ENCODE measurements at places on chromosomes 2 and 18. TPM values are rescaled to one million over a fixed set of nuclear protein-coding genes. Genes with fewer than 3 reads are reported as not detected.
A peak's percentile ranks its signal among the peaks of the same experiment; 100 is the strongest.

GRCh38 chr2:98538280-98539041, 69.9 kb downstream of the COA5 start:
- DNase-seq, result no peak

DNA sequence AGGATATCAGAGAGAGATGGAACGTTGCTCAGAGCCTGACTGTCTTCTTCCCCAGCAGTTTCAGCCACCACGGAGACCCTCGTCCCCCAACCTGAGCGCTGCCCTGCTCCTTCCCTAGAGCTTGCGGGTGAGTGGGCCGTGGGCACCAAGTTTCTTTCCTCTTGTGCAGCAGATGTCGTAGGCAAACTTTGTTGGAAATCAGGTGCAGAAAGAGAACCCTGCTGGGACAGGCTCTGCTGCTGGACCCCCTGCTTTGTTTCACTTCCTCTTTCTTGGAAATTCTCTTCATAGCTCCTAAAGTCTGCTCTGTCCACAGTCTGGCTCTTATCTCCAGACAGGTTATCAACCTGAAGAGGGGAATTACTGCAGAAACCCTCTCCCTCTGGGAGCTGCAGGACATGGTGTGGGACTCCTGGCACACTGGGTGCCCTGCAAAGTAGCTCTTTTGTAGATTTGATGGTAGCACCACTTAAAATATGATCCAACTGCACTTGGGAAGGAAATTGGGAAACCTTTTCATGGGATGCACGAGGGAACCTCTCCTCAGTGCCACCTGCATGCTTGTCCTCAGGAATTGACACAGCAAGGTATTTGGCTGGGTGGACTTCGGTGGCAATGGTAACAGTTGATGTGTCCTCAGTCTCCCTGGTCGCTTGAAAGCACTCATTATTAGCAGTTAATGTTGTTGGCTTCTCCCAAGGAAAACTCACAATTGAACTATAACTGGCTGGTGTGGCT, 92.2 kb downstream of the ALPK2 start:
- DNase-seq, result no peak

DNA sequence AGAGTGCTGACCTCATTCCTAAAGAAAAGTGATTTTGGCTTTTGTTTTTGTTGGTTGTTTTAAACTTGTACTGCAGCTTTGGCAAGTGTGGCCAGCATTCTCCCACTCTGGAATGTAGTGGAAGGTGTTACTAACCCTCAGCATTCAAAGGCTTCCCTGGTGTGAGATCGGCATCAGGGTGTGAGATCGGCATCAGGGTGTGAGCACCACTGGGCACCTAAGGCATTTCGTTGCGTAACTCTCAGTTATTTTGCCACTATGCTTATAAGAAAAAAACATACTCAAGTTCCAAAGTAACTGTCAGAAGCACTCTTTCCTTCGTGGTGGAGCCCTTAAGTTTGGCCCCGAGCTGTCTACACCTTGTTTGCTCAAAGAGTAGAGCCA, 1.7 kb downstream of the CYBRD1 start:
- peak; percentile 36 for DNase-seq

Gene NDUFAF7
- 11.3 TPM for total RNA-seq

Gene REG3A
- not detected for total RNA-seq

Gene LBX2
- total RNA-seq, result 1.3 TPM

GRCh38 chr2:441258-442022, 153.5 kb upstream of the ALKAL2 start:
- no peak for DNase-seq

- DNase-seq, result no peak
Measured at GRCh38 chr2:222713002-222713401, 41.5 kb downstream of the MOGAT1 start.

Gene MPP4
- 1.0 TPM for total RNA-seq

- no peak for DNase-seq
Measured at GRCh38 chr18:44801781-44802180, 121.1 kb downstream of the SETBP1 start.

Gene TMEM247
- total RNA-seq, result not detected

DNA sequence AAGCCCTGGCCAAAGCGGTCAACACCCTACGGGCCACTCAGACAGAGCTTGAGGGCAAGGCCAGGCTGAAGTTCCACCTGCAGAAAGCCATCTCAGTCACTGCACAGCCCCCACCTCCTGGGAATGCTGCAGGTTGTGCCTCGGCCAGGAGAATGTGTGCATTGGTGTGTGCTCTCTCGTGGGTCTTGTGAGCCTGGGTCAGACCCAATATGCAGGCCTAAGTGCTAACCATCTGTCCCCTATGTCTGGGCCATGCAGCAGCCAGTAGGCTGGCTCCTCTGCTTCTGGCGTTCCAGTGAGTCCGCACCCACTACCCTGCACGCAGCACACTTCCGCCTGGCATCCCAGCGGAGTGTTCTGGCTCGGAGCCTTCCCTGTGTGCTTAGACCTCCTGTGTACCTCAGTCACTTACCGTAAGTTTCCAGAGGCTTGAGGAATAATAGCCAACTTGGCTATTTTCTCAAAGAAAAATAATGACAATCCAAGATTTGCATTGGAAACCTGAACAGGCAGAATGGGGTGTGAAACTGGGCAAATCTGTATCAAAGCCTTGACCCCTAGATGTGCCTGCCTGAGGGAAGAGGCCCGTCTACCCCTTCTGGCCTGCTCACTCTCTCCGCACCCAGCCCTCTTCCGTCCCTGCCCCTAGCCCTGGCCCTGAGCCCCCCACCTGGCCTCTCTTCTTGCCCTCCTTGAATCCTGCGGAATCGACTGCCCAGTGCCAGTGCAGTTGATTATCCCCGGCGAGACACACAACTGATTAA, 7.2 kb downstream of the SIX3 start:
- no peak for DNase-seq

Gene ARMC9
- 21.3 TPM for total RNA-seq

DNA sequence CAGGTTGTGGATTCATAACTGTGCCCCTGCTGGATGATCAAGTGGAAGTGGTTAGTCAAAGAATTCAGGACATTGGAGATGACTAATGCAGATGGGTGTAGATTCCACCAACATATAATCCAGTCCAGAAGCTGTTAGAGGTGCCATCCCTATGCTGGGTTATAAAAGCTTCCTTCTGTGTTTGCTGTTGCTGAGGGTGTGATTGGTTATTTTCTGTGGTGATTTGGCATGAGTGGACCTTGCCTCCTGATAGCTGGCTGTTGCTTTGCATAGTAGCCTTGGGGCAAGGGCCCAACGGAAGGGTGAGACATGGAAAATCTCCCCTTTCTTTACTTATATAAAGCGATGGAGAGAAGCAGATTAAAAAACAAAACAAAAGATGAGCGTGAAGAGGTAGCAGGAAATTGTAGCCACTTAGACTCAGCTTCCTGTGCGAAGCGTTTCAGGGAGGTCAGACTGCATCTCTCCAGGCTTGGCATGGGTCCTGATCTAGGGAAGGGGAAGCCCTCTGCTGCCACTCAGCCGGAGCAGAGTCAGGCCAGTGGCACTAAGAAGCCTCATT, 190.4 kb downstream of the FMNL2 start:
- DNase-seq, result no peak

- peak; percentile 12 for DNase-seq
Measured at GRCh38 chr18:11154368-11154989, 5.1 kb upstream of the PIEZO2 start.

GRCh38 chr2:201715459-201715858, 17.0 kb upstream of the MPP4 start:
- DNase-seq, result no peak

DNA sequence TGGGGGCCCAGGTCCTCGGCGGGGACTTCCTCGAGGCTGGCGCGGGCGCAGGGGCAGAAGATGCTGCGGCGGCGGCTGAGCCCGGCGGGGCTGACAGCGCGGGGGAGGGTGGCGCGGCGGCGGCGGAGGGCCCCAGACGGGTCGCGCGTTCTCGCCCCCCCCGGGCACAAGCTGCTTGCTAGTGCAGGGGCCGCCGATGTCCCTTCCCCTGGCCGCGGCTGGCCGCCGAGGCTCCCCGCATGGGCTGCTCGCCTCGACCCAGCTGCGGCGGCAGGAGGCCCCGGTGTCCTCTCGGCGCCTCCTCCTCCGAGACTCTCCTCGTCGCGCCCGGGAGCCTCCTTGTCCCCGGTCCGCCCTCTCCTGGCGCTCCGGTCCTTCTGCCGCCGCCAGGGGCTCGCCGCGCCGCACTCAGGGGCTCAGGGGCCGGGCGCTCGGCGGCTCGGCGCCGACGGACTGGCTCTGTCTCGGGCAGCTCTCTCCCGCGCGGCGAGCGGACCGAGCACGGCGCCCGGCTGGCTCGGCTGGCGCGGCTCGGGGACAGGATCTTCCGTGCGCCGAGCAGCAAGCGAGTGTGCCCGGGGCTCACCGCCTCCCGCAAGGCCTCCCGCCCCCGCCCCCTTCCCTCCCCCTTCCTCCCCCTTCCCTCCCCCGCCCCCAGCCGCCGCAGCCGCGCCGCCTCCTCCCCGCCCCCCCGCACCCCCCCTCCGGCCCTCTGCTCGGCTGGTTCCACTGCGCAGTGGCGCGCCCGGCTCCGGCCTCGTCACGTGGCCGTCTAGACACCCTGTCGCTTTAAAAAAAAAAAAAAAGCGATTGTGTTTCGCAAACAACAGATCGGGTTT, 902 bp upstream of the SMAD7 start:
- no peak for DNase-seq

DNA sequence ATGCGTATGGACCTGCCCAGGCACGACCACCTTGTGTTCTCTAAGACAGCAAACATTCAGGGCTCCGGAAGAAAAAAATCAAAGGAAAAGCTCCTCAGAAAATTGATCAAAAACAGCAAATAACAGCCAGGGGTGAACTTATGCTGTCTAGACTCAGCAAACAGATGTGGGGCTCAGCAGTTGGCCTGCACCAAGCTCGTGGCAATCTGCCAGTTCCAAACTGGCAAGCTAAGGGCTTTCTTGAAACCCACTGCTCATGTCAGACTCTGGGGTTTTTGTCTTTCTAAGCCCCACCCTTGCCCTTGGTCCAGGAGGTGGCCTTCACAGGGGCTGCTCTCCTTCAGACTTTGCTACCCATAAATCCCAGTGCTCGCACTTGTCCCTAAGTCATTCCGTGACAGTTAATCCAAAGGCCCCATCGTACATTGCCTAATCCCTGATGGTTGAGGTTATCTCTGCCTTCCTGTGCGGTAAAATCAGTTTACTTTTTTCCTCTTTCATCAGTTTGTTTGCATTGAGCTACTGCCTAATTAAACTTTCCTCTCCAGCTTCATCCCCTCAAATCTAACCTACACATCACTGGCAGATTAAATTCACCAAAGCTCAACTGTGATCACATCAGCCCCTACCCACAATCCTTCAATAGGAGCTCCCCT, 408.0 kb downstream of the LRATD1 start:
- no peak for DNase-seq

DNA sequence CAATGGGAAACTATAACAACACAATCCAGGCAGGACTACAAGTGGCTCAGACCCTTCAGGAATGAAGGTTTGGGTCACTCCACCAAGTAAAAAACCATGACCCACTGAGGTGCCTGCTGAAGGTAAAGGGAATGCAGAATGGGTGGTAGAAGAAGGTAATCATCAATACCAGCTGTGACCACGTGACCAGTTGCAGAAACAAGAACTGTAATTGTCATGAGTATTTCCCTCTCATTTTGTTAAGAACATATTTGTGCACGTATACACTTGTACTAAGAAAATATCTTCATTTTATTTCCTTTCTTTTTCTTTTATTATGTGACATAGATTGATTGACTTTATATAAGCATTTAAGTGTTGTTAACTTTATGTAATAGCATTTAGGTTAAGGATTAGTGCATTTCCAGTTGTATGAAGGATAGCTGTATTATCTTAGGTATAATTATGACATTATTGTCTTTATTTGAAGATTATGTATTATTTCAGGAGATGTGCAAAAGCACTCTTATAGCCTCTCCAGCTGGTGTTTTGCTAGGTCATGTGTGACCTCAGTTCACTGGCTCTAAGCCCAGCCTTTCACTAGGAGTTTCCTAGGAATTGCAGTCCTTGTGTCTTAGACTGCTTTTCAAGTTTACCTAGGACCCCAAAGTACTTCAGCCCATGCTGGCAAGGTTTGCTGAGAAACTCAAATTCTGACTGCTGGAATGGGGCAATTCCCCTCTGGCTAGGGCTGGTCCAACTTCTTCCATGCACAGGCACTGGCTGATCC, 125.7 kb upstream of the DPP10 start:
- no peak for DNase-seq

GRCh38 chr2:85455552-85456090, 37.1 kb downstream of the SH2D6 start:
- no peak for DNase-seq

Gene DOK6
- 0.06 TPM for total RNA-seq

- no peak for DNase-seq
Measured at GRCh38 chr2:222904557-222905258, 43.9 kb downstream of the ACSL3 start.

DNA sequence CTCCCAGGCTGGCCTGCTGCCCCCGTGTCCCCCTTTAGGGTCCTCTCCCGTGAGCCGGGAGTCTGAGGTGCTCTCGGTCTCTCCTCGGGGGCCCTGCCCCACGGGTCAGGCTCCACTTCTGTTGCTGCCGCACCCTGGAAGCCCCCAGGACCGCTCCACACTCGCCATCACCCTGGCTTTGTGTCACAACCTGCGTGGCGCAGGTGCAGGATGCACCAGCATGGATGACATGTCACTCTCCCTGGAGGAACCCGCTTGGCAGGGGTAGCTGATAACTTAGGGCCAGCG, 10.8 kb upstream of the ARHGEF4 start:
- no peak for DNase-seq

- DNase-seq, result no peak
Measured at GRCh38 chr2:47002480-47003381, 87.1 kb upstream of the MCFD2 start.

Gene RGPD4
- not detected for total RNA-seq

DNA sequence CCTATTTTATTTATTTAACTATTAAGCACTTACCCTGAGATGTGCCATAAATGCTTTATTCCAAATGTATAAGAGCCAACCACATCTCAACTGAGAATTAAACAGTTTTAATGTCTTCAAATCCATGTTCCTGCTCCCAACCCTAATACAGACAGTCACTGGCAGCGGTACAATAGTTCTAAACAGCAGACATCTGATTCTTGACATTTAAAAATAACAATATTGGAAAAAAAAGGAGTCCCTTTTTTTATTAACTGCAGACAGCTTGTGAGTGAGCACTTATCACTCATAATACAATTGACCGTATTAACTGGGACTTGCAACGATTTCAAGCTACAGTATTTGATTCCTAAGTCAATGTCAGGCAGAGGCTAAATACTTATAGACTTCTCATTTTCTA, 424.6 kb downstream of the TGIF1 start:
- DNase-seq, result no peak

- DNase-seq, result no peak
Measured at GRCh38 chr2:238407566-238407965, 19.2 kb upstream of the ASB1 start.

- DNase-seq, result no peak
Measured at GRCh38 chr2:119068154-119068725, 90.3 kb downstream of the C1QL2 start.

DNA sequence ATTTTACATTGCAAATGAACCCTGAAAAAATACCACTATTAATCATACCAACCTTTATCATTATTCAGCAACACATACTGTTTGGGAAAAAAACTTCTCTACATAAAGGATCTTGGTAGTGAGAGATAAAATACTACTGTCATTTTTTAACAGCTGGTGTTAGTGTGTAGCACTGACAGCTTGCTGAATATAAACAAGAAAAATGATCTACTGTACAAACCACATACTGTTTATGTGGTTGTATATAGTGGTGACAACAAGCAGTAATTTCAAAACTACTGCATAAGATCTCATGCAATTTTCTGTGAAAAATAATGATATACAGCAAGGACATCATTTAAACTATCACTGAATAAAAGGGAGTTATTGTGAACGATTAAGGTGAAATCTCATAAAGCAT, 601.2 kb downstream of the LRP1B start:
- no peak for DNase-seq
